Non-pigmented ciliary epithelial cell (primary cell): ENCODE measurements at places on chromosomes 3 and 15.

DNA sequence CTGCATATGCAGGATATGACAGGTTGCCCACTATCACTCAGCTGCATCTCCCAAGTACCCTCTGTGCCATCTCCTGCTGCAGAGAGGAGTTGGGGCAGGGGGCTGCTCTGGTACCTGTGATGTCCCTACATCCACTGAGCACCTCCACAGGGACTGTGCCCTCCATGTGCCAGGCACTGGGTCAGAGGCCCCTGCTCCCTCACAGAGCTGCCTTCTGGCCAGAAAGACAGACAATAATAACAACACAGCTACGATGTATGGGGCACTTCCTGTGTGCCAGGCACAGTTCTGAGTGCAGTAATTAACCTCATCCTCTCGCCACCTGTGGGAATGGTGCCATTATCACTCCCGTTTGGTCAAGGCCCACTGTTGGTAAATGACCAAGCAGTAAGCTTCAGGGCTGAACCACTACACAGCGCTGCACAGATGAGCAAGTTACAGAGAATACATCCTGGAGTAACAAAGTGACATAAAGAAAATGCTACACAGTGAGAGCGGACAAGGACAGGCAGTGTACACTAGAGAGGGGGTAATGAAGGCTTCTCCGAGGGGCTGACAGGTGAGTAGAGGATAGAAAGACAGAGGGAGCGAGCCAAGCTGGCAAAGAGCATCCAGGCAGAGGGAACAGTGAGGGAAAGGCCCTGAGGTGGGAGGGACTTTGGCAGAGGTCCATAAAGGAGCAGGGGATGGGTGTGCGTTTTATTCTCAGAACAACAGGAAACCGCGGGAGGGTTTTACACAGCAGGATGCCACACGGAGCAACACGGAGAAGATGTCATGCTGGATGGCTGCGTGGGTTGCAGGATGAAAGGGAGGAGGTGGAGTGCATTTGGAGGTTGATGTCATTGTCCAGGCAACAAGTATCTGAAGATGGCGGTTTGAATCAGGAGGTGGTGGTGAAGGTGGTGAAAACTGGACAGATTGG lies 13.6 kb downstream of the WNT7A start:
- DNase-seq = no peak

DNA sequence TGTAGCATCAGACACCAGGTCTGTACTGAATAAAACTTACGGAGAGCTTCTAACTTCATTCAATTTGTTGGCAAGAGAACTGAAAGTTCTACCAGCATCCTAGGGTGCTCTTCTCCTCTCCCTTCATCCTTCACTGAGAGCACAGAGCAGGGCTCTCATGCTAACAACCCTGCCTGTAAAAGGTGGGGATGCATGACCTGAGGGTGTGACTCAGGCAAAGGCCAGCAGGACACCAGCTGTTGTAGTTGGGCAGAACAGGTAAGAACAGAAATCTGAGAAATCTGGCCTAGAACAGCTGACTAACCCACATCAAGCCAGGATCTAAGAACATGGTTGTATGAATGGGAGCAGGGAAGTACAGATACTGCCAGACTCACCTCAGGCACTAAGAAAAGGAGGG lies 64.2 kb downstream of the MYLK start:
- DNase-seq = no peak

DNA sequence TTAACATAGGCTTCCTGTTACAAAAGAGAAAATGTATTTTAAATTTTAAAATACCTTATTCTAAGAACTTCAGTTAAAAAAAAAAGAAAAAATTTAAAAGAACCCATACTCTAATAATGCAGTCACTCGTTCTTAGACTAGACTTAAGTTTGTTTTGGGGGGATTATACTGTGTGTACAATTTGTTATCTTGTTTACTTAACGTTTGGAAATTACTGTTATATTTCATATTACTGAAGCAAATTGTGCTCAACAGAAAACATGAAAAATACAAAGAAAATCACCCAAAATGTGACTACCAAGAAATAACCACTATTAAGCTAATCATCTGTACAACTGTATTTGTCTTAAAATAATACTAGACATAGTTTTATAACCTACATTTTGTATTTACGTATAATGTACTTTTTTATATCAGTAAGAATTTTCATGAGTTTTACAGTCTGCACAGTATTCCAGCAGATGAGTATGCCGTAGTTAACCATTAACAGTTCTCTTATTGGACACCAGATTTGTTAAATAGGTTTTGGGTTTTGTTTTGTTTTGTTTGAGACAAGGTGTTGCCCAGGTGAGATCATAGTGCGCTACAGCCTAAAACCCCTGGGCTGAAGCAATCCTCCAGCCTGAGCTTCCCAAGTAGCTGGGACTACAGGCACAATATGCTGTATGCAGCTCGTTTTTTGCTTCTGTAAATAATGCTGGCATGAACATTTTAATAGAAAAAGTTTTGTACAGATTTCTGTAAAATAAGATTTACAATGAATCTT lies 88.8 kb upstream of the CHD2 start:
- no peak for DNase-seq

DNA sequence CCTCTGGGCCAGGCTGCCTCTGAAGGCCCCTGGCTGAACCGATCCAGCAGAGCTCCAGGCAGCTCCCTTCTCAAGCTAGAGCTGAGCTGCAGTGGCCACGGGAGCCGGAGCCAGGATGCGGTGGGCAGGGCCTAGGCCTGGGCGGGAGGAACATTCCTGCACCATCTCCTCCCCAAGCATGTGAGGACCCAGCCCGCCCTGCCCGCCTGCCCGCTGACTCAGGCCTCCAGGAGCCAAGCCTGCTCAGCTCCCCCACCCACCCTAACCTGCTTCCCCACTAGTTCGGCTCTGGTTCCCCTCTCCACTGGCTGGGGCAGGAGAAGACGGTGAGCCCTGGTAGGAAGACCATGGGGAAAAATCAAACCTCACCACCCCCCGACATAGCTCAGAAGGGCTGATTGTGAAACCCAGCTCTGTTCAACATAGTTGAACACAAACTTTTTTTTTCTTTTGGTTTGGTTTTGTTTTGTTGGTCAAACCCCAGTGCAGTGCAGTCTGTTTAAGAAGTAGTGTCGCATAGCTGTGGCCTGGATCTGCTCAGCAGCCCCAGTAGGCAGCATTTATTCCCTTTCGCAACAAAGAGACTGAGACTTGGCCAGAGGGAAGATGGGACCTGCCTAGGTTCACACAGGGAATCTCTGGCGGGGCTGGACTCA lies 13.5 kb downstream of the SNX33 start:
- DNase-seq = peak; percentile 66

DNA sequence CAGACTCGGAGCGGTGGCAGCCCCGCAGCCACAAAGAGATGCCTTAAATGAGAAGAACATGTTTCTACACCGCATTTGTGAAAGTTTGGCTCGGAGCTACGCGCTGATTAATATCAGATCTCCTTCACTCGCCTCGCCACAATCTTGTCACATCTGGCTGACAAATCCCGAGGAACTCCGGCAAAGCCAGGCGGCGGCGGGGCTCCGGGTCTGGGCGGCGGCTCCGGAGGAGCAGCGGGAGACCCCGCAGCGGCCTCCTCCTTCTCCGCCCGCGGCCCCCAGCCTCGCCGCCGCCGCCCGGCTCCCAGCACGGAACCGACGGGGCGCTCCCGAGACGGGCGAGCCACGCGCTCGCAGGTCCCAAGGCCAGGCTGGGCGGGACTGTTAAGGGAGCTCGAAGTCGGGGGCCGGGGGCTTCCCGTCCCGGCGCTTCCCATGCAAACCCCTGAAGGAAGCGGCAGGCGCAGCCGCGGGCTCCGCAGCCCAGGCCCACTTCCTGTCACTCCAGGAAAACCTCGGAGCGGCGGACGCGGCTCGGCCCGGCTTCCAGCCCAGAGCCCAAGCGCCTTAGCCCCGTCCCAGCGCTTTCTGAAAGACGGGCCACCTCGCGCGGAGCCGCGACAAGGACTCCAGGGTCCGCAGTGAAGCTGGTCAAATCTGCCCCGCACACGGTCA lies 1.2 kb downstream of the BNC1 start:
- no peak for DNase-seq

DNA sequence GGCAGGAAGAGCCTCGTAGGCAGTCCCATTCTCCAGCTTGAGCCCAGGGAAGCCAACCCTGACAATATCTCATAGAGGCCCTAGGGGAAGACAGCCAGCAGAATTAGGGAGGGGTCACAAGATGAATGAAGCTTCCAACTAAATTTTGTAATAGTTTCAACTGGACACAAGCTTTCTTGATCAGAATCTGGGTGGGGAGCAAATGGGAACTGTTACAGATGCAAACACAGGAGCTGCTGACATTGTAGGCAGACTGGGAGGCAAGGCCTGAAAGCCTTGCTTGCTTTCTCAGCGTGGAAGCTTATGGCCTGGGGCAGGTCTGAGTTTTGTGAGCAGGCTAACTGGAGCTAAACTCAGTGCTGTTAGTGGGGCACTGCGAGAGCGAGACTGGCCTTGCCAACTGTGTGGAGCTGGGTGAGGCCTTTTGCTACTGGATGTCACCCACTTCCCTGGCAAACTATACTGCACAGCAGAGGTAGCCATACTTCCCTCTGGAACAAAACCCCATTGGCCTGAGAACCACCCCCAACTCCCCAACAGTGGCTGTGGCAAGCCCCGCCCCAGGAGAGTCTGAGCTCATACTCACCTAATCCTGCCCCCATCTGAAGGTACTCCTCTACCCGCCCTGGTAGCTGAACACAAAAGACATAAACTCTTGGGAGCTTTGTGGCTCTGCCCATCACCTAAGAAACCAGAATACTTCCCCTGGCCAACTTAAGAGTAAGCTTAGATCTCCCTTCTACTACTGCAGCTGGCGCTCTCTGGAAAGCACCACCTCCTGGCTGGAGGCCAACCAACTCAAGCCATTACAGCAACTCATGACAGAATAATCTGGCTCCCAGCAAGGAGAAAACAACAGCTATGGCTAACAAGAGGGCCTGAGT lies 42.9 kb downstream of the CFAP20DC start:
- DNase-seq = no peak

GRCh38 chr15:83323296-83323711 lies 38.8 kb upstream of the BNC1 start:
- DNase-seq = peak; percentile 88

DNA sequence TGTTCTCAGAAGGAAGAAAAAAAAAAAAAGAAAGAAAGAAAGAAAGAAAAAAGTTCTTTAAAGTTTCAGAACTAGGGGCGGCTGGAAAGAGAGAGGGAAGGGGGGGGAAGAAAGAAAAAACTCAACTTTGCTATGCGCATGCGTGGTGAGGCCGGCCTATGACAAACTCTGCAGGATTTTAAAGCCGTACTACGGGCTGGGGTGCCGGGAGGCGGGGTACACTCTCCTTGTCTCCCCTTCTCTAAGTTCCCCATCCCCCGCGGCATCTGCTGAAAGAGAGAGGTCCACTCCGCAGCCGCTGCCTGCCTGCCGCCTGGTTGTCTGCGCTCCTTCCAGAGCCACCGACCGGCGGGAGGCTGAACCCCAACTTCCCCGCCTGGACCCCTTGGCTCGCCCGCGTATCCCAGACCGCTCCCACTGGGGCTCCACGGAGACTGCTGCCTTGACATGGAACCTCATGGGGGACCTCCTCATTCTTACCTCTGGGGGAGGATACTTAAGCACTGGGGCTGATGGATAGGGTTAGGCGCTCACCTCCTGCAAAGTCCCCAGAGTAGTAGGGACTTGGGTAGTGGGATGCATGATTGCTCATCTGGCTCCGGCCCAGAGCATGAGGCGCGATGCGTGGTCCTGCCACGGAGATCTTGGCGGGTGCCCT lies 1.4 kb upstream of the WNT5A start:
- DNase-seq = no peak

DNA sequence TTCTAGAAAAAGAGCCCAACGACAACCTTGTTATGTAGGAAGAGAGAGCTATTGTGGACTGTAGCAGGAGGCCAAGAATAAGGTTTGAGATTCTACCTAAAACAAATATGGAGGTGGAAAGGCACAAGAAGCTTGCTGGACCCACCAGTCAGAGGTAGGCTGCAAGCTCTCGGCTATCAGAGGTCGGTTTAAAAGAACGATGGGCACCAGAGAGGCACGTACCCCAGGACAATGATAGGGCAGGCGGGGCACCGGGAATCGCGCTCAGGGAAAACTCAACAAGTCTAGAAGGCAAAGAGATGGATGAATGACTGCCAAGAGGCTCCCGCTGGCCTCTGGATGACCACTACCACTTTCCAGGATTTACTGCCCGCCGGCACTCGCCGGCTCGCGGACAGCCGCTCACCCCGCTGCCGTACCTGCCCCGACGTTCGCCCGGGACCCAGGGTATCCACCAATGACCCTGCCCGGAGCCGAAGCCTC lies 1.1 kb downstream of the HDGFL3 start:
- DNase-seq = no peak

DNA sequence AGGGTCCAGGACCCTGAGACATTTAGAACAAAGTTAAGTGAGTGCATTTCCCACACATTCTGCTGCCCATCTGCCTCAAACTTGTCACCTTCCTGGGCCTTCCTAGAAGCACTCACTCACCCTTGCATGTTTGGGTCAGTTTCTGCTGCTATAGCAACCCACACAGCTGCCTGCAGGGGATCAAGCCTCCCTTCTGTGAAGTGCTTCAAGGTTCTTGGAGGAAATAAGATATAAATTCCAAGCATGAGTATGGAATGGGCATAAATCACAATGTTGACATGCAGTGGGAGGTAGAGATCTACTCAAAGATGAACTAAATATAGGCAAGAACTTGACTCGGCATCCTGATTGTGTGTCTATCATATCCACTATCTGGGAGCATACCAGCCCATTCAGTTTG lies 140.4 kb downstream of the SLC9A9 start:
- no peak for DNase-seq

DNA sequence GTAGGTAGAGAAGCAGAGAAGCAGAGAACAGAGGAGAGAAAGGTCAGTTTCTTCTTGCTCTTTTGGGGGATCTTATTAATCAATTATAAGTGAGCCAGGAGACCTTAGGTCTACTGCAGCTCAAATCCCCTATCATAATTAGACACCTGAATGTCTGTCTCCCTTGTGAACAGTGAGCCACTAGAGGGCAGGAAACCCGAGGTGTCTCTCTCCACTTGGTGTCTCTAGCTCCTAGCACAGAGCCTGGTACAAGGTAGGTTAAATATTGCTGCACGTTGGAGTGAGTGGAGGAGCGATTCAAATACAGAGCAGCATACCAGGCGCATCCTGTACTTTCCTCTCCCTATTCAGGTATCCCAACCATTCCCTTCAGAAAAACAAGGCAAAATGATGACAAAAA lies 2.0 kb upstream of the ST8SIA2 start:
- DNase-seq = peak; percentile 2

GRCh38 chr3:52023860-52024764 lies 28.4 kb upstream of the RPL29 start:
- no peak for DNase-seq

DNA sequence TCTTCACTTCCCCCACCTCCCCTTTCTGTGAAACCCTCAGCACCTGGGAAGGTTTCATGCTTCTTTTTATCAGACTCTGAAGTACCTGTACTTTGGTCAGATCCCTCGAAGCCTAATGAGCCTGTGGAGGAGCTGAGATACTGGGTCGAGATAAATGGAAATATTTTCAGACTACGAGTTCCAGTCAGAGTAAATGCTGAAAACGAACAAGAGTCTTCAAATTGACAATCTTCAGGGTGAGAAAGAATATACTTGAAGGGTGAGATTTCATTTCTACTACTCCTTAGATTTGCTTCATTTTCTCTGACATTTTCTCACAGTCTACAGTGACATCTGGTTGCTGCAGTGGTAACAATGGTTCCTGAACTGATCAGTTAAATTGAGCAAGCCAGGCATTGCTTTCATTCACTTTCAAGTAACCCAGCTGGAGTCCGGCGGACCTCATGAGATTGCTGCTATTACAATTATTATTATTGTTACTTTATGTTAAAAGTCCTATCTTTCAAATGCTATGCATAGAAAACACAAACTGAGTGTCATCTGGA lies 337.2 kb downstream of the VGLL3 start:
- no peak for DNase-seq
